H9 (cell line): ENCODE measurements at places on chromosomes 5 and 9. TPM values are rescaled to one million over a fixed set of nuclear protein-coding genes. Genes with fewer than 3 reads are reported as not detected.

WHRN gene
- 2.2 and 2.3 TPM in 2 replicates for total RNA-seq

DNA sequence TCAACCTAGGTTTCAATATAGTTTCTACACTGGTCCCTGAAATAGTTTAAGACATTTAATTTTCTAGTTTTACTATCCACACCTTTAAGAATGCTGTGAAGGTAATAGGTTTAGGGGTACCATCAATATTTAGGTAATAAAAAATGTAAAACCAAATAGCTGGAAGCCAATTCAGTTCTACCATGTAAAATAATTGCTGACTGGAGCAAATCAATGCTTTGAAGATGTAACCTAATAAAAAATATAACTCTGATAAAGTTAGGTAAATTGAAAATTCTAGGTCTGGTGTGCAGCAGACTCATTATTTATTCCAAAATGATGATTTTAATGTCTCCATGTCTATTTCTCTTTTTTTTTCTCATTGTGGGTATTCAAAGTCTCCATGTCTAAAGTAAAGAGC, 21.8 kb downstream of the CDH6 start:
- DNase-seq: no peak

DNA sequence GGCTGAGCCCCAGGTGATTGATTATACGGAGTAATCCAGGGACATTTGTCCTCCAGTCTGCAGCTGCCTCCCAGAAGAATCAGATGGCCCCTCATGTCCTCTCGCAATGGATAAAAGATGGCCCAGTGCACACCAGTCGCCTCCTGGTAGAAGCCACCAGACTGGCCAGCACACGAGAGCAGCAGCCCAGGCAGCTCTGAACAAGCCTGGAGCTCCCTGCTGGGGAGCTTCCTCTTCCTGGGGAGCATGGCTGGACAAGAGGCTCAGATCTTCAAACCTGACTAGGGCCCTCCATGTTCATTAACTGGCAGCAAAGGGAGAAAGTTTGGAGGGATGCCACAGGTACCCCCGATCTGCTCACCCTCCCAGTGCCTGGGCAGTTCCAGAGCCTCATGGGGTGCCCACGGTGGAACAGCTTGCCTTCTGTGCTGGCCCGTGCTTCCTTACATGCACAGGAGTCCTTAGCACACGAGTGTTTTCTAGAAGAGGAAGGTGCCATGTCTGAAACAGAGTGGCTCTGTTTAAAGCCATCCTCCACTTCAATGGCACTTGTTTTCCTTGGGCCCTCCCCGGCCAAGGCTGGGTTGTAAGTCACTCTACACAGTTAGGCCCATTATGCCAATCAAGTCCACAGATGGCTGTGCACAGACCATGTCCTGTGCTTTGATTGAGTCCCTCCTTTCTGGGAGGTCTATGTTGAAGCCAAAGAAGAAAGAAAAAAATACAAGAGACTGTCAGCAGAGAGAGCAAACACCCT, 75.6 kb downstream of the PRRT1B start:
- no peak for DNase-seq

DNA sequence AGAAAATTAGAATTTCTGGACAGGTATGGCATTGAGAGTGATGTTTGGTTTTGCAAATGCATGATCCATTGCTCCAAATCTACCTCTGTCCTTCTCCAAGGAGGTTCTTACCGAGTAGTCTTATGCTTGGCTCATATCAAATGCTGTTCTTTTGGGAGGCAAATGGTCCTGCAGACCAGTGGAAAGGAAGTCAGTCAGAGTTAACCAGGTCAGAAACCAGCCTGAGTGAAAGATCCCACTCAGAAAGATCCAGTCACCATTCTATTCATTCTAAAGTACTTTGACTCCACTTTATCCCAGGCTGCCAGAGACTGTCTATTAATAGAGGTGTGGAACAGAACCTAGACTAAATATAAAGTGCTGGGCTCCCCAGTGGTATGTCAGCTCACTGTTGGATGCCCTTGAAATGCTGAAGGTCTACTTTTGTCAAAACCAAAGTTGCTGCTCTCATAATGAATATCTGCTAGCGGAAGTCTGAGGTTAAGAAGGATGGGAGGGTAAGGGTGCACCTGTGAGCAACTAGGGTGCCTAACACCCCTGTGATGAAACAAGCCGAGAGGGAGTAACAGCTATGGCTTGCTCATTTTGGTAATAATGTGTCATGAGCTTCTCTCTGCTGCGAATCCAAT, 302.2 kb downstream of the ZNF608 start:
- DNase-seq: no peak

- no peak for DNase-seq
Observed at GRCh38 chr9:95177617-95178016, 139.9 kb downstream of the FANCC start.

DNA sequence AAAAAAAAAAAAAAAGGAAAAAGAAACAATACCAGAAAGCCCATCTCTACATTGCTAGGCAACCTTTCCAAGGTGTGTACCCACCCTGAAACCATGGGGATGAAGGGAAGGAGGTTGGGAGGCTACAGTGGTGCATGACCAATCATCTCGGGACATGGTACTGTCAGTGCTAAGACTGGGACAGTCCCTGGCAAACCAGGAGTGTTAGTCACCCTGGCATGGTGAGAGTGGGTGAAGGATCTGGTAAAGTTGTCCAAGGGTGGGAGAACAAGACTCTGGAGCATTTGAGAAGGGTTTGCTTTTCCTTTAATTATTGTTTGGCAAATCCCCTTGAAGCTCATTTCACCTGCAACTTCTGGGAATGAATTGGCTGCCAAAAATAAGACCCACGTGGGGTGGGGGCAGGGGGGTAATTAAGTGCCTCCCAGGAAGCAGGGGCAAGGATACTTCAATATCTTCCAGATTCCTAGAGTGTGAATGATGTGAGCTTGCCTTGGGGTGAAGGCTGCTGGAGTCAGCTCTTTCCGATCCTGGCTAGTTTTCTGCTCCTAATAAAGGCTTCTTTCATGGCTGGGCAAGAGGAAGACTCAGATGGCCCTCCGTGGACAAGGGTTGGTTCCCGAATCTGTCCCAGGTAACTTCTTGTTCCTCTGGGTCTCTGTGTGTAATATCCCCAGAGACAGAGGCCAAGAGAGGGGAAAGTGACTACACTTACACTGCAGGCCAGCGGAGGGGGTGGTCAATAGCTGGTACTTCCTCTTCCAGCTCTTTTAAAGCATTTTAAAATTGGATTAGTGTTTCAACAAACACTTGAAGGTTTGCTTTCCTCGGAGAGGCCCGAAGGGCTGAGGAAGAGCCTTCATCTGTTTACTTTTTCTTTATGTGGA, 61.6 kb upstream of the SPRY4 start:
- DNase-seq: no peak

PCDHA1 gene
- total RNA-seq: 0.44 and 0.61 TPM in 2 replicates
